GM10248 (cell line): ENCODE measurements at places on chromosomes 2 and 18.

DNA sequence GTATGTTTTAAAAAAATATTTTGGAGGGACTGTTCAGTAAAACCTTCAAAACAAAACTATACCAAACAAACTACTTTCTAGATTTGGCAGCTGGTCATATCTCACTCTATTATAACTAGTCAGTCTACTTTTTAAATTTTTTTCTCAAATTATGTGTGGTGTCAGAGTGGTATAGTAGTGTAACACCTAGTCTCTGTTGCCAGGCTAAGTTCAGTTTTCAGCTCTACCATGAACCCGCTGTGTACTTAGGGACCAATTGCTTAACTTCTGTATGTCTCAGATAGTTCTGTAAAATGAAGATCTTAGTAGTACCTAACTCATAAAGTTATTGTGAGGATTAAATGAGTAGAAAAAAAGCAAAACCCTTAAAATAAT, 54.3 kb downstream of the GPD2 start:
- DNase-seq, result no peak

DNA sequence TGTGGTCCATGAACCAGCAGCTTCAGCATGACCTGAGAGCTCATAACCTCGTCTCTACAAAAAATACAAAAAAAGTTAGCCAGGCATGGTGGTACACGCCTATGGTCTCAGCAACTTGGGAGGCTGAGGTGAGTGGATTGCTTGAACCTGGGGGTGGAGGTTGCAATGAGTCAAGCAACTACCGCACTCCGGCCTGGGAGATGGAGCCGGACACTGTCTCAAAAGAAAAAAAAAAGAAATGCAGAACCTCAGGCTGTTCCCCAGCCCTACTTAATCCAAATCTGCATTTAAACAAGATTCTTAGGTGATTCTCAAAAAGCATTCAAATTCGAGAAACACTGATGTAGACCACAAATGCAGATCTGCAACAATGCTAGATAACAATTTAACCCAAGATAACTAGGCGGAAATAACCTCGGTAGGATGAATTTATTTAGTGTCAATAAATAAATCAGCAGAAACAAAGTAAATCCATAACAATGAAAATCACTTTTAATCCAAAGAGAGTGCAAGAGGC, 203.5 kb downstream of the SP3 start:
- DNase-seq, result no peak

DNA sequence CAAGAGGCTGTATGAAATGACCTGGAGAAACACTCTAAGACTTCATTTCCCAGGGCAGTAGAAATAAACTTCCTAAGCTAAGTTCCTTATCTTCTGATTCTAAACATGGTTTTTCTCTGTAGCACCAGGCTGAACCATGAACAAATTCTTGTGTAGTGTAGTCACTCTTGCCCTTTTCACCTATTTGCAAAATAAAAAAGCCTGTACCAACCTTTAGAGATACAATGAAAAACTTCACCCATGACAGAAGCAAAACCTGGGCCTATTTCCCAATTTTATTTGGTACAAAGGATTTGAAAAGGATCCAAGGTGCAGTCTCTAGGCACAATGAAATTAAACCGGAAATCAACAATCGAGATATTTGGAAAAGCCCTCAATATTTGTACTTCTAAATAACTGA, 43.6 kb downstream of the POLR1A start:
- no peak for DNase-seq

GRCh38 chr18:35588995-35589394, 7.5 kb downstream of the GALNT1 start:
- DNase-seq, result peak; percentile 26

GRCh38 chr2:2546046-2546445, 215.0 kb upstream of the MYT1L start:
- no peak for DNase-seq

GRCh38 chr2:128630974-128631697, 312.5 kb upstream of the HS6ST1 start:
- DNase-seq, result no peak

DNA sequence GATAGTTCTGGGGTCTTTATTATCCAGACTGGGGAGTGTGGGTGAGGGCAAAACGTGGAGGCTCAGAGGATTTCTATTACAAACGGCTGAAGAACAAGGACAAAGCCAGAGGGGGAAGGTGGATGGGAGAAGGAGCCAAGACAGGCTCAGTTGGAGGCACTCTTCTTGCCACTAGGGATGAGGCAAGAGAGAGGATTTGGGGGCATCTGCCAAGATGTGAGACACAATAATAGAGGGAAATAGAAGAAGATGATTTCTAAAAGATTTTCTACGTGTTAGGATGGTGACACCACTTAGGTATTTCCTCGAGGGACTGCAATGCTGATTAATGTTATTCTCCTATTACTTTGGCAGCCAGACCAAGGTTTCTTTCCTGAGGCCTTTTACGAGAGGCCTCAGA, 71.8 kb downstream of the APOB start:
- DNase-seq, result no peak

- no peak for DNase-seq
Observed at GRCh38 chr18:21700528-21701075, 4.0 kb downstream of the ABHD3 start.

- no peak for DNase-seq
Observed at GRCh38 chr2:101112772-101113157, 38.4 kb downstream of the TBC1D8 start.

- DNase-seq, result no peak
Observed at GRCh38 chr2:175567435-175568061, 386.0 kb upstream of the ATP5MC3 start.

GRCh38 chr2:44055664-44056063, 59.9 kb upstream of the LRPPRC start:
- DNase-seq, result no peak

GRCh38 chr2:35035883-35036282, 1319.7 kb upstream of the CRIM1 start:
- DNase-seq, result no peak

GRCh38 chr18:21073180-21073579, 38.4 kb downstream of the ROCK1 start:
- DNase-seq, result no peak

- peak; percentile 87 for DNase-seq
Observed at GRCh38 chr2:19863303-19864041, 38.3 kb downstream of the TTC32 start.

DNA sequence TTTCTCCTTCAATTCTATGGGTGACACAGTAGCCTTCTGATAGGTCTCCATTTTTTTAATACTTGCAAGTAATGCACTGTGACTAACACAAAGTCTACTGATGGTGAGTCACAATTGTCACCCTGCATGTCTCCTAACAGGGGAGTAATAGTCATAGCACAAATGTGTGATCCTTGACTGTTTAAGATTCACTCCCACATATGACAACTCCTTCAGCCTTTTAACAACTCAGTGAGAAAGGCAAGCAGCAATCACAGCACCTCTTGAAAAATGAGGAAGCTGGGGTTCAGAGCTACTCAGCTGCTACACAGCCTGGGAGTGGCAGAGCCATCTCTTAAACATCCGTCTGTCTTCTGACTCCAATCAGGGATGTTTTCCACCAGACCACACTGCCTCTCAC, 63.8 kb downstream of the EHD3 start:
- DNase-seq, result no peak

- DNase-seq, result no peak
Observed at GRCh38 chr2:130776550-130776949, 21.2 kb downstream of the AMER3 start.

GRCh38 chr2:54336136-54336976, 80.3 kb upstream of the TSPYL6 start:
- DNase-seq, result no peak

GRCh38 chr2:164589522-164589921, 31.8 kb downstream of the GRB14 start:
- no peak for DNase-seq

GRCh38 chr2:165718610-165719210, 75.3 kb downstream of the GALNT3 start:
- no peak for DNase-seq

GRCh38 chr18:68472701-68473295, 242.1 kb downstream of the TMX3 start:
- DNase-seq, result no peak

GRCh38 chr2:217225596-217225995, 365.7 kb upstream of the TNP1 start:
- no peak for DNase-seq

DNA sequence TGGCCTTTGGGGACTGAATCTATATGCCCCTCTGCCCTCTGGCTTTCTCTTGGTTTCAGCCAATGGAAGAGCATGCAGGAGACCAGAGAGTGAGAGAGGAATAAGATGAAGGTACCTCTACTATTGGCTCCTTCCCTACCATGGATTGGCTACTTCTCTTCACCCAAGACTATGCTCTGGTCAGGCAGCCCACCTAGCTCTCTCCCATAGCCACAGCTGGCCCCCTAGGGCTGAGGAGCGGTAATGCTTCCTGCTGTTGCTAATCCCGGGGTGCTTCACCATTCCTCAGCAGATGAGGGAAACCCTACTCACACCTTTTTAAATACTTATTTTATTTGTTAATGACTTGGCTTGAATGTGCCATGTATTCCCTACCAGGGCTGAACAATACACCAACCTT, 142.4 kb downstream of the MREG start:
- DNase-seq, result no peak

DNA sequence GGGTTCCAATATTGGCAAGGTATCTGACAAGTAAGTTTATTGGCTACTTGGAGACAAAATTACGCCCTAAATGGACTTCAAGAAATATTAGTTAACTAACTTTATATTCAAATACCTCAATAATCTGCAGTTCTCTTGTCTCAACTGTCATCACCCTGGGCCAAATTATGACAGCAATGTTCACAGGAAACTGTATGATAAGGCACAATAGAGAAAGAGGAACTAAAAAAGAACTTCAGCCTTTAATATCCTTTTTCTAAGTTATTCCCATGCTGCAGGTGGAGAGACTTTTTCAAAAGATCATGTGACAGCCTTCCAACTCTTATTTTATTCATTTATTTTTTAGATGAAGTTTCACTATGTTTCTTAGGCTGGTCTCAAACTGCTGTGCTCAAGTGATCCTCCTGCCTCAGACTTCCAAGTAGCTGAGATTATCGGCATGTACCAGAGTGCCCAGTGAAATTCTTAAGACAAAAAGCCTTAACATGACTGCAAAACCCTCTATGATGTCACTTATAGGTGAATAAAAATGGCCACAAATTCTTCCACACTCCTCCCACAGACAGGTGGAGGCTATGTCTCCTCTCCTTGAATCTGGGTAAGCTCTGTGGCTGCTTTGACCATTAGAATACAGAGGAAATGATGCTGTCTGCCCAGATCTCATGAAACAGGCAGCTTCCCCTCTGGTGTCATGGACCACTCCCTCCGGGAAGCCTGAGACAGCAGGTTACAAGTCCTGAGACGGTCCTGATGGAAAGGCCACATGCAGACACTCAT, 211.0 kb downstream of the TGIF1 start:
- no peak for DNase-seq

- DNase-seq, result no peak
Observed at GRCh38 chr2:202215179-202215578, 23.2 kb downstream of the SUMO1 start.

GRCh38 chr18:9135081-9135911, 1.3 kb upstream of the ANKRD12 start:
- no peak for DNase-seq

GRCh38 chr18:46416706-46417638, 240.0 kb downstream of the LOXHD1 start:
- DNase-seq, result no peak

GRCh38 chr2:181421131-181421458, 36.1 kb upstream of the ITGA4 start:
- DNase-seq, result no peak

GRCh38 chr18:3450012-3450798, at the start of gene TGIF1:
Gene TGIF1 (plus strand): TSS chr18:3450172. CDS start chr18:3450490, 318 bp downstream.
- DNase-seq, result peak; percentile 29

DNA sequence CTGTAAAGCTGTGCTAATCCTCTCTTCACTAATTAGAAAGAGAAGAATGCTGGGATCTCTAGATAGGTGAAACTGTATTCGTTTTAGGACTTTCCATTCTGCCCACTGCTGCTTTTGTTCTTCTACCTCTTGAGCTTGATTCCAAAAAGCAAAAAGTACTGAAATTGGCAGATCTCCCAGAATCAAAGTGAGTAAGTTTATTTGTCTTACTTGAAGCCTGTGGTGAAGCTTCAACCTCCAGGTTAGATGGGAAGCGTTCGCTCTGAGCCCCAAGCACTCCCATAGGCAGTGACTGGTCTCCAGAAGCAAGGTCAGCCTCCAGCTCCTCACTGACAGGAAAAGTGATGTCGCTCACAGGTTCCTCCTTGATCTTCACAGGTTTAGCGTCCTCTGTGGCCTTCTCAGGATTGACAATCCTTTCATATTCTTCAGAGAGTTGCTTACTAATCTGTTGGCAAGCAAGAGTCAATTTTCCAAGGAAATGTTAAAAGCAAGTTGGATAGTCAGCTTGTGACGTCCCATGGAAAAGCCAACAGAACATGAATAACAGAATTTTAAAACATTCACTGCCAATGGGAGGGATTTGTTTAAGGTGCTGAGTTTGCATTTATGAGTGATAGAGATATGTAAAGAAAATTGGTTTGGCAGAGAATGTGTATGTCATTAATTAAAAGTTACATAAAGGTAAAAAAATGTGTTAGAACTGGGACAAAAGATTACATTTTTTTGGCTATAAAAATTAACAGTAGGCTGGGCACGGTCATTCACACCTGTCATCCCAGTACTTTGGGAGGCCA, 8.1 kb downstream of the SUPT7L start:
- DNase-seq, result no peak

DNA sequence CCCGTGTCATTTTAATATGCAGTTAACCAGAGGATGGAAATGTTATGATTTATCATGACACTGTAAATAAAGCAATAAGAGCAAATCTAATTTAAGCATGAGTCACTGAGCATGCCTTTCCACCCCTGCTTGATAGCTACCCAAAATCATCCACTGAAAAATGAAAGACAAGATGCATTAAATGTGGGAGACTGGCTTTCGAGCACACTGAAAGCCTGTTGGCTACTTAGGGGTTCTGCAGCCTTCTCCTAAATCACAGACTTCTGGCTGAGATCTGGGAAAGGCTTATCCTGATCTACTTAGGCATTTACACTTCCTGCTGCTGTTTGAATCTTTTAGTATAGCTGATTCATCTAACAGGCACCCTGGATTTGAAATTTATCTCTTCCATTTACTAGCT, 778.3 kb upstream of the CDH7 start:
- no peak for DNase-seq

- no peak for DNase-seq
Observed at GRCh38 chr18:49487711-49488310, 777 bp upstream of the C18orf32 start.

GRCh38 chr2:210474776-210475175, 1.8 kb downstream of the LANCL1 start:
- no peak for DNase-seq

DNA sequence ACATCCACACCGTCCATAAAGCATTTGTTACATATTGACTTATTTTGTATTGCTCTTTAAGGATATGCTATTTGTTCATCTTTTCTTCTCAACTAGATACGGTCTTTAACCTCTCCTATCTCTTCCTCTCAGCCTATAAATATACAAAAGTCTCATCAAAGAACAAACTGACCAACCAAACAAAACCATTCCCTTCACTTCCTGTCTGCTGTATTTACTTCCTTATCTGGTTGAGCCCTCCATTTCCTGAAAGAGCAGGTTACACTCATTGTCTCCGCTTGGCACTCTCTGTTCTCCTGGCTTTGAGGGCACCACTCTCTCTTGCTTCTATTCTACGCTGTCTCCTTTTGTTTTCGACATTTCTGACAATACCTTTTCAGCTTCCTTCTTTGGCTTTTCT, 431.9 kb upstream of the TCF4 start:
- DNase-seq, result no peak

GRCh38 chr2:43082111-43082894, 144.1 kb downstream of the ZFP36L2 start:
- DNase-seq, result no peak

- peak; percentile 32 for DNase-seq
Observed at GRCh38 chr18:23812546-23813440, 123.5 kb downstream of the LAMA3 start.
